ENCODE measurements at places on chromosomes 13 and 19.

DNA sequence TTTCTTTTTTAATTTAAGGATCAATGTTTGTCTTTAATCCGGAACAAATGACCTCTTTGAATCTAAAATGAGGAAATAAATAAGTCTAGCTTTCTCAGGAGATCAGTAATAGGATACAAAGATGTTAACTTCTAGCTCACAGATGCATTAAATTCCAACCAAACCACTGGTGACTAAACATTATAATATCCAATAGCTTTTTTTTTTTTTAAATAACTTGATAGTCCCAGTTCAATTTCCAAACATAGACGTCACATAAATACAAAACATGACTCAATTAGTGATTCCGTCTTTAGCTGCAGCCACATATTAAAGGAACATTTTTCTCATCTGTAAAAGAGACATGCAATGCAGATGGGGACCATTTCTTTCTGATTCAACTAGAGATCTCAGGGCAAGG, 390.5 kb upstream of the PCDH9 start:
- no peak for DNase-seq

DNA sequence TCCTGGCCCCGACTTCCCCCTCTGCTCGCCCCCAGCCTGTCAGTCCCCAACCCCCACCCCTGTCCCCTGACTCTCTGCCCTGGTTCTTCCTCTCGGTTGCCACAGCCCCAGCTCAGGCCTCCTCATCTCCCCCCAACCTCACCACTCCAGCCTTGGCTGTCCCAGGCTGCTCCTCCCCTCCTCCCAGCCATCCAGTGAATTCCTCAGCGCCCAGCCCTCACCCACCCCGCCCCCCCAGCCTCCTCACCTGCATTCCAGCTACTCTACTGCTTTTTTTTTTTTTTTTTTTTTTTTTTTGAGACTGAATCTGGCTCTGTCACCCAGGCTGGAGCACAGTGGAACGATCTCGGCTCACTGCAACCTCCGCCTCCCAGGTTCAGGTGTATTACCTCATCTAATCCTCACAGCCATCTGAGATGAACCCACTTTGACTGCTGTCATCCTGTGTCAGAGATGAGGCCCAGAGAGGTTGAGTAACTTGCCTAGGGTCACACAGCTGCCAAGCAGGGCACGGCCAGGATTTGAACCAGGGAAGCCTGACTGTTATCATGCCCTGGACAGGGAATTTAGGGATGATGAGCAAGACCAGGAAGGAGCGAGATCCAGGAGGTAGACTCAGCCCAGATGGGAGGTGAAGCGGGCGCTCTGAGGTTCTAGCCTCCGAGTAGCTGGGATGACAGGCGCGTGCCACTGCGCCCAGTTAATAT, 2.6 kb downstream of the SULT2B1 start:
- no peak for DNase-seq

GRCh38 chr19:45217193-45217956, 27.8 kb downstream of the EXOC3L2 start:
- no peak for DNase-seq

- no peak for DNase-seq
Measured at GRCh38 chr13:75136151-75136550, 345.8 kb downstream of the TBC1D4 start.

GRCh38 chr19:33758541-33759013, 38.1 kb upstream of the KCTD15 start:
- DNase-seq: no peak

- no peak for DNase-seq
Measured at GRCh38 chr13:35920816-35921215, 210.4 kb downstream of the DCLK1 start.

GRCh38 chr19:10238172-10238783, 7.1 kb upstream of the S1PR2 start:
- peak; percentile 79 for DNase-seq

GRCh38 chr19:16034958-16035560, 41.2 kb upstream of the TPM4 start:
- no peak for DNase-seq

GRCh38 chr13:54078271-54078870, 1049.8 kb downstream of the OLFM4 start:
- DNase-seq: no peak

GRCh38 chr19:1295169-1296012, 9.7 kb downstream of the EFNA2 start:
- no peak for DNase-seq

- DNase-seq: no peak
Measured at GRCh38 chr13:34696741-34697140, 245.3 kb upstream of the NBEA start.

DNA sequence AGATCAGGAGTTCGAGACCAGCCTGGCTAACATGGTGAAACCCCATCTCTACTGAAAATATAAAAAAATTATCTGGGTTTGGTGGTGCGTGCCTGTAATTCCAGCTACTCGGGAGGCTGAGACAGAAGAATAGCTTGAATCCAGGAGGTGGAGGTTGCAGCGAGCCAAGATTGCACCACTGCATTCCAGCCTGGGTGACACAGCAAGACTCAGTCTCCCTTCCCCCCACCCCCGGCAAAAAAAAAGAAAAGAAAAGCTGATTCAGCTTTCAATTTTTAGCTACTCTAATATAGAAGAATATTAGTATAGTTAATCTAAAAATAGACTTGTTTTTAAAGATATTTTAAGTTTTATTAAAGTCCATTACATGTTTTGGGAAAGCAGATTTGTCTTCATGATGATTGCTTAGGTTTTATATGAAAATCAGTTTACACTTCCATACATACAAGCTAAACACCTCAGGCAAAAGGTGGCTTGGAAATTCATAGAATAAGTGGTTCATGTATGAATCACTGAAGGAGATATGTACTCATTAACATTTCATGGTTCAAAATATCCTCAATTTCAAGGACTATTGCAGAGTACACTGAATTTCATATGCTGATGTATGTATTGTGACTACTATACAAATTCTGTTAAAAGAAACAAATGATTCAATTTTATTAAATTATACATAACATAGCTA, 165.2 kb downstream of the TDRD3 start:
- no peak for DNase-seq

DNA sequence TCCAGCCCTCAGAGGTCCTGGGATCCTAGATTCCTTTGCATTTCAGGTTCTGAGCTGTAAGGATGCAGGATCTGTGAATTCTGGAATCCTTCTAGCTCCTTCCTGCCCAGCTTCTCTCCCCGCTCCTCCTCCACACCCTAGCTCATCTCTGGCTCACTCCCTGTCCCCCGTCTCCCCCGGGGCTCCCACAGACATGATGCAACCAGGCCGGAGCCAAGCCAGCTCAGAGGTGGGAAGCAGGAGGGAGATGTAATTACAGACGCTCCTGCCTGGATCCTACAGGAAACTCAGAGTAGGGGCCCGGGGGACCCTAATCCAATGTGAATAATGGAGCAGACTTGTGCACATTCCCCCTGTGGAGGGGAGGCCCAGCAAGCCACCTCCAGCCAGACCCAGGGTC, 4.5 kb downstream of the GNG8 start:
- no peak for DNase-seq

- no peak for DNase-seq
Measured at GRCh38 chr13:51612867-51613266, 28.6 kb downstream of the WDFY2 start.

GRCh38 chr13:100511466-100511865, 77.1 kb downstream of the GGACT start:
- no peak for DNase-seq

All from NCI-H2081 (cell line).